ENCODE measurements at places on chromosomes 5 and 9. TPM values are rescaled to one million over a fixed set of nuclear protein-coding genes. Genes with fewer than 3 reads are reported as not detected.

GRCh38 chr5:162067162-162067561 is 411 bp upstream of the GABRG2 start:
- H3K4me3 ChIP-seq = no peak overlapping the region
- no peak overlapping the region for H3K27ac ChIP-seq
- no peaks in the 10 kb centered on the region for H3K4me1 ChIP-seq
- no peaks in the 10 kb centered on the region for H3K36me3 ChIP-seq
- H3K27me3 ChIP-seq = no peaks in the 10 kb centered on the region

- H3K27ac ChIP-seq = no peak overlapping the region
- no peaks in the 10 kb centered on the region for H3K36me3 ChIP-seq
- H3K4me1 ChIP-seq = peaks cover 22% of the 10 kb centered on the region
- no peak for DNase-seq
Observed at GRCh38 chr9:27533311-27533710, 3.7 kb upstream of the MOB3B start.

DNA sequence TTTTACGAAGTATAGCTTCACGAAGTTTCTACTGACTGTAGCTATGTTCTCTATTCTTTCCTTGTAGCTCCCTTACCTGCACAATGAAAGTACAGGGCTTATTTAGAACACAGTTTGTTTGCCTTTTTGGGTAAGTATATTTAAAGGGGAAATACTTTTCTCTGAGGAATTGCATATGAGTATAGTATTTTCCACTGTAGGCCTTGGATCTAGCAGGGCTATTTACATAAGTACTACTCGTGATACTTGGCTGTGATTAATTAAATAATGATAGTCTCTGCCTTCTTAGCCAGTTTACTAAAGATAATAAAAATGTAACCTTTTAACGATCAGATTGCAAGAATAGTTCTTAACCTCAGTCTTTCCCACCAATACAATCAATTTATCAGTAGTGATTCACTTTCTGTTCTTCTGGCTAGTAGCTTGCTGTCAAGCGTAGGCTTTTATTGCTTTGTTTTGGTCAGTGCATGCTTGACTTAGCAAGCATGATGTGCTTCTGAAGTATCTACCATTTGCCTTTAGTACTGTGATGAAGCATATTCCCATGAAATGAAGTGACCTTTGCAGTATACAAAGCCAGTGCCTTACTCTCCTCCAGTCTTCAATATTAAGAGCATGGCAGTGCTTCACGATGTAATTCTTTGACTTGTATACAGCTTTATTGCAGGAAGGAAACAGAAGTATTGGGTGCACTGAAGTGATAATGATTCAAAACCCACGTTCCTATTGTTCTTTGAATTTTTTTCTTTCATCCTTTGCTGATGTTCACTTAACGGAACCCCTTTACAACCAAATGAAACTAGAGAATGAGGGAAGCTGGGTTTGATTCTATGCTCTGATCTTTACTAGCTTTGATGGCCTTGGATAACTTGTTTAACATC is 64.2 kb downstream of the SLC44A1 start:
- no peak for DNase-seq
- peaks cover 7% of the 10 kb centered on the region for H3K4me1 ChIP-seq
- no peak overlapping the region for H3K27ac ChIP-seq
- H3K36me3 ChIP-seq = no peaks in the 10 kb centered on the region
- H3K4me3 ChIP-seq = no peak overlapping the region

DNA sequence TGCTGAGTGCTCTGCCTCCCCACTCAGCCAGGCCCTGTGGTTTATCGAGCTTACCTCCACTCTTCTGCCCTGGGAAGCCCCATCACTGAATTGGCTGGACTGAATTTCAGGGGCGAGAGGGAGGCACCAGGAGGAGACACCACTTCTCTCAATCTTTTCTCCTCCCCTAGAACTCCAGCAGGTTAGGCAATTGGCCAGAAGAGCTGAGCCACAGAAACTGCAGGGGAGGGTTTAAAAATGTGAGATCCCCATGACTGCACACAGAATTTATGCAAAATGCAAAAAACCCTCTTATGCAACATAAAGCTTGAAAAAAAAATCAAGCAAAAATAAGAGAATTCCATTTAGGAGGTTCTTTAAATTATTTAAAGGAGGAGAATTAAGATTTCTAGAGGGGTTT is 29.9 kb downstream of the TUT7 start:
- no peak for DNase-seq
- H3K4me1 ChIP-seq = no peaks in the 10 kb centered on the region
- no peak overlapping the region for H3K4me3 ChIP-seq
- no peaks in the 10 kb centered on the region for H3K27me3 ChIP-seq
- no peak overlapping the region for H3K27ac ChIP-seq
- peaks cover 18% of the 10 kb centered on the region for H3K36me3 ChIP-seq

DNA sequence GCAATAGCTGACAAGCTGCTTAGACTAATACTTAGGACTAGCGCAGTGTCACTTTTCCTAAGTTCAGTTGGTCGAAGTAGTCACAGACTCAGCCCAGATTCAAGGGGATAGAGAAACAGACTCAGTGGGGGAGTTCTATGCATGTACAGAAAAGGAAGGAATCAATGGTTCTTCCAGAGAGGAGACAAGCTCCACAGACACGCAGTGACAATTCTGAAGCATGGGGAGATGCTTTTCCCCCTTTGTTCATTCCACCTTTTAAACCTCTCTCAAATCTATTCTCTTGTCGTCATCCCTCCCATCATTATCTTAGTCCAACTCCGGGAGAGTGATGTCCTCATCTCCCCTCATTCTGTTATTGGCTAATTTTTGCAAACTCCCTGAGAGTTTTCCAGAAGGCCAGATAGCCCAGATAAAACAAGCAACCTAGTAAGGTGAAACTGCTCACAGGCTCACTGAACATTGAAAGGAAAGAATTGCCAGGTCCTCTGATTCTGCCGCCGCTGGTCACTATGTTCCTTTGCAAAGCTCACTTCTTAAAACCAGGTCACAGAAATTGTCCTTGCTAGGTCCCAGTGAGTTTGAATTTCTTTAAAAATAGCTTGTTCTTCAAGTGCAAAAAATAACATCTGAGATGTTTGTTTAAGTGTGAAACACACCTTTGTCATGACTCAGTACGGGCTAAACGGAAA is 13.4 kb upstream of the STRBP start:
- no peaks in the 10 kb centered on the region for H3K4me1 ChIP-seq
- no peak overlapping the region for H3K27ac ChIP-seq

- no peak for DNase-seq
- no peak overlapping the region for H3K27ac ChIP-seq
- H3K36me3 ChIP-seq = peaks cover 23% of the 10 kb centered on the region
- no peak overlapping the region for H3K4me3 ChIP-seq
Observed at GRCh38 chr5:177482359-177482795, 8.9 kb upstream of the DBN1 start.

- H3K36me3 ChIP-seq = no peaks in the 10 kb centered on the region
- peak overlapping the region; percentile 86 for H3K4me3 ChIP-seq
- H3K27ac ChIP-seq = peak overlapping the region; percentile 86
Observed at GRCh38 chr5:5422819-5423515, 490 bp downstream of the ICE1 start.

DNA sequence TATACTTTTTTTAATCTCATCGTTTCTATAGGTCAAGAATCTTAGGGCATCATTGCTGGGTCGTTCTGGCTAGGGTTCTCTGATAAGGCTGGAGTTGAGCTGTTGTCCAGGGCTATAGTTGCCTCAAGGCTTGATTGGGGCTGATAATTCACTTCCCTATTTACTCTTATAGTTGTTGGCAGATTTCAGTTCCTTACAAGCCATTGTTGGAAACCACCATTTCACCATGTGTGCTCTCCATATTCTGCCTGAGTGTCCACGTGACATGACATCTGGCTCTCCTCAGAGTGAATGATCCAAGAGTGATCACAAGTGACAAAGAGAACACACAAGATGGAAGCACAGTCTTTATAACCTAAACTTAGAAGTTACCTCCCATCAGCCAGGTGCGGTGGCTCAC is 852.2 kb downstream of the EFNA5 start:
- H3K36me3 ChIP-seq = no peaks in the 10 kb centered on the region
- no peak overlapping the region for H3K4me3 ChIP-seq
- H3K27ac ChIP-seq = no peak overlapping the region
- DNase-seq = no peak
- H3K27me3 ChIP-seq = no peaks in the 10 kb centered on the region
- no peaks in the 10 kb centered on the region for H3K4me1 ChIP-seq

- peaks cover 24% of the 10 kb centered on the region for H3K36me3 ChIP-seq
- no peak overlapping the region for H3K27ac ChIP-seq
- no peaks in the 10 kb centered on the region for H3K27me3 ChIP-seq
- H3K4me3 ChIP-seq = no peak overlapping the region
Observed at GRCh38 chr9:71747576-71747975, 20.7 kb downstream of the CEMIP2 start.

DNA sequence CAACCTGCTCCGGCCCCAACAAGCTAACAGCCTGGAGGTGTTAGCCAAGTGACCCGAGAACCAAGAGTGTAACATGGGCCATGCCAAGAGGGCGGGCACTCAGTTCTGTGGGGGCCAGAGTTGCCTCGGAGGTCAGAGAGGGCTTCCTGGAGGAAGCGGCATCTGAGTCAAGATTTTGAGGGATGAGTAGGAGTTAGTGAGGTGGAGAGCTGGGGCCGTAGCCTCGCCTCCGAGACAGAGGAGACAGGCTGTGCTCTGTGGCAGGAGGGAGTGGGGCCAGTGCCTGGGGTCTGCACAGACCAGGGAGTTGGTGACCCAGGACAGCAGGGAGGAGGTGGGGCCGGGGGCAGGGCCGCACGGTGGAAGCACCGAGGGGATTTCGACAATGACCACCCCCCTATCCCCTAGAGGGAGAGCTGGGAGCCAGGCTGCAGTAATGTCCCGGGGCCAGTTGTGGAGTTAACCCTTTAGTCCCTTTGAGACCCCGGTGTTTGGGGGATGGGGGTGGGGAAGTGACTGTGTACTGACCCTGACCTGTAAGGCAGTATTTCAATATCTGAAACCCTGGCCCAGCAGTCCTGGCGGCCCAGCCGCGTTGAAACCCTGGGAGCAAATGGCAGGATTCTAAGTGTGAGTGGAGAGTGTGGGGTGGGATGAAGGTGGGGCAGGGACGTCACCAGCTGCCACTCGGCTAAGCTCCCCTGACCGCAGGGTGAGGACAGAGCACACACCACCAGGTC is 148.7 kb upstream of the COL5A1 start:
- no peak for DNase-seq
- no peak overlapping the region for H3K4me3 ChIP-seq
- peaks cover 6% of the 10 kb centered on the region for H3K27me3 ChIP-seq

- H3K36me3 ChIP-seq = no peaks in the 10 kb centered on the region
- H3K4me3 ChIP-seq = no peak overlapping the region
- no peak for DNase-seq
- peaks cover 16% of the 10 kb centered on the region for H3K4me1 ChIP-seq
Observed at GRCh38 chr5:10540951-10541646, 22.8 kb upstream of the ANKRD33B start.

DNA sequence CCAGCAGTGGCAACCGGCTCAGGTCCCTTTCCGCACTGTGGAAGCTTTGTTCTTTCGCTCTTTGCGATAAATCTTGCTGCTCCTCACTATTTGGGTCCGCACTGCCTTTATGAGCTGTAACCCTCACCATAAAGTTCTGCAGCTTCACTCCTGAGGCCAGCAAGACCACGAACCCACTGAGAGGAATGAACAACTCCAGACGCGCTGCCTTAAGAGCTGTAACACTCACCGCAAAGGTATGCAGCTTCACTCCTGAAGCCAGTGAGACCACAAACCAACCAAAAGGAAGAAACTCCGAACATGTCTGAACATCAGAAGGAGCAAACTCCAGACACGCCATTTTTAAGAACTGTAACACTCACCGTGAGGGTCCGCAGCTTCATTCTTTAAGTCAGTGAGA is 103.5 kb downstream of the GLIS3 start:
- no peak overlapping the region for H3K27ac ChIP-seq
- no peaks in the 10 kb centered on the region for H3K4me1 ChIP-seq
- H3K36me3 ChIP-seq = no peaks in the 10 kb centered on the region
- H3K4me3 ChIP-seq = no peak overlapping the region

GRCh38 chr9:89116064-89116804 is 62.4 kb downstream of the SHC3 start:
- H3K36me3 ChIP-seq = no peaks in the 10 kb centered on the region
- no peaks in the 10 kb centered on the region for H3K27me3 ChIP-seq
- no peak for DNase-seq
- no peak overlapping the region for H3K27ac ChIP-seq

DNA sequence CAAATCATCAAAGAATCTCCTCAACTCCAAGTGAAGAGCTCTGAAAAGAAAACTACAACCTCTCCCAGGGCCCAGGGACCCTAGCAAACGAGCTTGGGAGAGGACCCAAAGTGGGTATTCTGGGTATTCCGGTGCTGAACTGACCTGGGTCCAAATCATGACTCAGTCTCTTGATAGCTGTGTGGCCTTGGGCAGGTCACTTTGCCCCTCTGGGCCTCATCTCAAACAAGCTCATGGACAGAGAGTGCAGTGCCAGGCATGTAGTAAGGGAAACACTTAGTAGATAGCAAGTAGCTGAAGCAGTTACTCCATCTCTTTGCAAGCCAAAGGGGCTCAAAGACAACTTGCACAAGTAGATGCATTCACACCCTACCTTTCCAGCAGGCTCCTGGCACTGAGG is 12.4 kb downstream of the ACSL6 start:
- no peak overlapping the region for H3K27ac ChIP-seq
- no peaks in the 10 kb centered on the region for H3K4me1 ChIP-seq
- H3K36me3 ChIP-seq = no peaks in the 10 kb centered on the region
- H3K27me3 ChIP-seq = peaks cover 13% of the 10 kb centered on the region

DNA sequence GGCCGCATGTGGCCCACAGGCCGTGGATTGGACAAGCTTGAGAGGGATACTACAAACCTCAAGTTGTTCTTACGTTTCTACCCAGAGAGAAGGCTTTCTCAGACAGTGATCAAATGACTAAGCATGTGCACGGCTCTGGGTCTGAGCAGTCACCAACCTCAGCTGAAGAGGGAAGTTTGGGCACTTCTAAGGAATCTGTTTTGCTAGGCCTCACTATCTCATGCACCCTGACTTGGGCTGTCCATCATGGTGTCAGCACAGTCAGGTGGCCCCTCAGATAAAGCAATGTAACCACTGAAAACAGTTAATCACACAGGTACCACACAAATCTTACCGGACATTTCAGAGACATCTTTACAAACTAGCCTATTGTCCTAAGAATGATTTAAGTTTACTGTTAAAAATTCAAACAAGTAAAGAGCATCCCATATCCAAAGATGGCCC is 24.6 kb downstream of the CSF2 start:
- H3K4me1 ChIP-seq = peaks cover 40% of the 10 kb centered on the region
- no peak overlapping the region for H3K27ac ChIP-seq
- no peaks in the 10 kb centered on the region for H3K36me3 ChIP-seq
- no peaks in the 10 kb centered on the region for H3K27me3 ChIP-seq
- no peak for DNase-seq

- no peaks in the 10 kb centered on the region for H3K4me1 ChIP-seq
- DNase-seq = no peak
- H3K27ac ChIP-seq = no peak overlapping the region
- H3K4me3 ChIP-seq = no peak overlapping the region
- H3K27me3 ChIP-seq = no peaks in the 10 kb centered on the region
- no peaks in the 10 kb centered on the region for H3K36me3 ChIP-seq
Observed at GRCh38 chr5:94470802-94471201, 147.6 kb downstream of the KIAA0825 start.

- H3K4me1 ChIP-seq = no peaks in the 10 kb centered on the region
- no peak for DNase-seq
- no peaks in the 10 kb centered on the region for H3K27me3 ChIP-seq
- no peak overlapping the region for H3K4me3 ChIP-seq
- no peaks in the 10 kb centered on the region for H3K36me3 ChIP-seq
Observed at GRCh38 chr5:67677422-67677970, 480.9 kb upstream of the CD180 start.

FOXD4L4 gene
- polyA plus RNA-seq = 0.03 TPM

INSL6 gene
- polyA plus RNA-seq = not detected

ERCC8 gene
- 16.6 TPM for polyA plus RNA-seq

C1QTNF3 gene
- 1.1 TPM for polyA plus RNA-seq

TOR1B gene
- polyA plus RNA-seq = 26.5 TPM

DOLPP1 gene
- polyA plus RNA-seq = 17.7 TPM
